Immature natural killer cell (primary cell): ENCODE measurements at places on chromosomes 5 and 9. TPM values are rescaled to one million over a fixed set of nuclear protein-coding genes. Genes with fewer than 3 reads are reported as not detected.

Gene SEC24A
- 3.7 TPM for polyA plus RNA-seq

DNA sequence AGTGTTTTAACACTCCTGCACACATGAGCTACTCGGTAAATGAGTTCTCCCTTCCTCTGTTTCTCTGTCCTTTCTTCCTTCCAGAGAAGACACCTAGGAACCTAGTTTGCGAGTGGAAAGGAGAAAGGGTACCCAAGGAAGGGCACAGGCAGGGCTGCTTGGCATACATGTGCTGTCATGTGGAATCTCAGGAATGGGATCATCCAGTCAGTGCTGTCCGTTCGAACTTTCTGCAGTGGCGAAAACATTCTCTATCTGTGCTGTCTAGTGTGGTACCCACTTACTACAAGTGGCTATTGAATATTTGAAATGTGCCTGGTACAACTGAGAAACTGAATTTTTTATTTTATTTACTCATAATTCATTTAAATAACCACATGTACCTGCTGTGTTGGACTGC, 28.0 kb downstream of the NLN start:
- no peak for DNase-seq

GRCh38 chr9:13107008-13107407, 172.5 kb downstream of the MPDZ start:
- no peak for DNase-seq

Gene ANKRD18B
- polyA plus RNA-seq: not detected

- no peak for DNase-seq
These were observed 30.2 kb downstream of the IQGAP2 start for GRCh38 chr5:76433261-76433660.

Gene WDR55
- 20.2 TPM for polyA plus RNA-seq

Gene PCDHGA4
- not detected for polyA plus RNA-seq

- DNase-seq: no peak
These were observed 19.5 kb downstream of the THBS4 start for GRCh38 chr5:80054682-80055081.

DNA sequence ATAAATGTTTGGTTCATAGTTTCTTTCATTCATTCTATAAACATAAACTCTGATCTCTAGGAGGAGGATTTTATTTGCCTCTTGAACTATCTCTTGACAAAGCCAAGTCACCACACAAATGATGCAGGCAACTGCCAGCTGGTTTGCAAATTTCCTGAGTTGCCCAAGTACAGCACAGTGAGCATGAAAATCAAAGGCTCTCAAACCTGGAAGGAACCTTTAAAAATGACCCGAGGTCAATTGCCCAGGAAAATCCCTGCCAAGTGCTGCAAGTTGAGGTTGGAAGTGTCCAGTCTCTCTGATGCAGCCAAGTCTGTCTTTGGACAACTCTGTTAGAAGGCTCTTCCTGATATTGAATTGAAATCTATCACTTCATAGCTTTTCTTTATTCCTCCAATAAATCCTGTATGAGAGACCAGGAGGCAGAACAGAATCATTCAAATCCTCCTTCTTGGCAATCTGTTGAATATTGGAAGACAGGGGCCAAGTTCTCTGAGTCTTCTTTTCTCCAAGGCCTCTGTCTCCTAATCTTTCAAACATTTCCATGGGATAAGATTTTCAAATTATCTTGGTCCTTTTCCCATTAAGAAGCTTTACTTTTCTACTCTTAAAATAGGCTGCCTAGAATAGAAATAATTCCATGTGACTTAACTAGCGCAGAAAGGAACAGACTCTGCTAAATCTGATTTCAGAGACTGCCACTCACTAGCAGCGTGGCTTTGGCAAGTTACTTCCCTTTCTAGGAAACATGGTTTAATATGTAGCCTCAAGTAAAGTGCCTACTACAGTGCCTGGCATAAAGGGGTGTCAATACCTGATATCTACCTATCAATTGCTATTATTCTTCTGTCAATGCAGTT, 159.2 kb downstream of the SNX18 start:
- no peak for DNase-seq

Gene SPINK14
- not detected for polyA plus RNA-seq

DNA sequence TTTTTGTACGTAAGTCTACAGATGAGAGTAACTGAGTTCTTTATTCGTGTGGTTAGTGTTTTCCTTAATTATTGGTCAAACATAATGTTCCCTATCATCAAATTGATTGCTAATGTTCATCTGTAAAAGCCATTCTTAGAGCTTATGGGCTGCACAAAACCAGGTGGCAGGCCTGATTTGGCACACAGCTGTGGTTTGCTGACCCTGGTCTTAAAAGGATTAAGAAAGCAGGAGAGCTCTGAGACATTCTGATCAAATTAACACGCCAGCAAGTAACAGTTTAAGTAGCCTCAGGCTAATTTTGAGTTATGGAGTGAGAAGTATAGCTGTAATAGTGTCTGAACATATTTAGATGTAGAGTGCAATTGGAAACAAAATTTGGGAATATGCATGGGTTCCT, 63.2 kb downstream of the PRR16 start:
- DNase-seq: no peak

Gene MAPKAP1
- 59.3 TPM for polyA plus RNA-seq

Gene OR1Q1
- not detected for polyA plus RNA-seq

DNA sequence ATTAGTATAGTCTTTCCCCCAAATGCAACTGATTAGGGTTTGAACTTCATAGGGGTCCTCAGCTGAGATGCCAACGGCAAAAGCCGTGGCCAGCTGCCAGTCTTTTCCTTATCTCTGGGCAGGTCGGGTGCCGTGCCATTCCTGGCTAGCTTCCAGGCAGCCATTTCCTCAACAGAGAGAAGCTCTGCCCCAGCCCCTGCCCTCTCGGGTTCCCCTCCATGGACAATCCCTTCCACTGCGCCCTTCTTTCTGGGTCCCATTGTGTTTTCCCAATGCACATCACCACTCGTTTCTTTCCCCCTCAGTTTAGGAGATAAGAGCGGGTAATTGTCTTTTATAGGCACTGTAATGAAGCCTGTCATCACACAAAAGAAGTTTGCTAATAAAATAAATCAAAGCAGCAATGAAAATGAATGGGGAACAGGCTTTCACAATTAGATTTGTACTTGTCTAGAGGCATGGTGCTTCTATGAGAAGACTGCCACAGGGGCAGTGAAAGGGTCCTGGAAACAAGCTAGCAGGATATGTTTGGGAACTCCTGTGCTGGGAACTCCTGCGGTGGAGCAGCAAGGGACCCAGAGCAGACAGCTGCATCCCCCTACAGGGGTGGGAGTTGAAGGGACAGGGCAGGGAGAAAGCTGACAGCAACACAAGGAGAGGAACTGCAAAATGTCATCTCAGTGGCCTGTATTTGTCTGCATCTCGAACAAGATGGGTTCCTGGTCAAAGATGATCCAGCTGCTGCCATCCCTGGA, 48.0 kb upstream of the SAP30L start:
- DNase-seq: no peak

- DNase-seq: no peak
These were observed 142.6 kb upstream of the KLF4 start for GRCh38 chr9:107632216-107632615.

Gene GPR107
- 5.9 TPM for polyA plus RNA-seq

DNA sequence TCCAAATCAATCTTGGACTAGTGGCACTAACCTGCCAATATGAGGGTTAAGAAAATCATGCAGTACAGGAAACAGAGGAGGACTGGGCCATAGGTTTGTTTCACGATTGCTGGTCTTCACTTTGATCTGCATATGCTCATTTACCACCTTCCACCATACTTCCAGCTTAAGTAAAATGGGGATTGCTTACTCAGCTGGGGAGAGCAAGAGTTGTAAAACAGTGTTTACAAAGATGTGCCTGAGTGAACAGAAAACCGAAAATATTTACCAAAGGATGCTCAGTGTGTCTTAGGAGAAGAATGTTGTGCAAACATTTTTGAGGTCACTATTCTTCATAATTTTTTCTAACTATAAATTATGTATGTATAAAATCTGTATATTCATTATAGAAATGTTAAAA, 65.1 kb upstream of the DNAH5 start:
- no peak for DNase-seq

Gene MAN1B1
- polyA plus RNA-seq: 66.1 TPM

- DNase-seq: no peak
These were observed 42.6 kb downstream of the RGS3 start for GRCh38 chr9:113506090-113506589.

Gene KIF12
- not detected for polyA plus RNA-seq

DNA sequence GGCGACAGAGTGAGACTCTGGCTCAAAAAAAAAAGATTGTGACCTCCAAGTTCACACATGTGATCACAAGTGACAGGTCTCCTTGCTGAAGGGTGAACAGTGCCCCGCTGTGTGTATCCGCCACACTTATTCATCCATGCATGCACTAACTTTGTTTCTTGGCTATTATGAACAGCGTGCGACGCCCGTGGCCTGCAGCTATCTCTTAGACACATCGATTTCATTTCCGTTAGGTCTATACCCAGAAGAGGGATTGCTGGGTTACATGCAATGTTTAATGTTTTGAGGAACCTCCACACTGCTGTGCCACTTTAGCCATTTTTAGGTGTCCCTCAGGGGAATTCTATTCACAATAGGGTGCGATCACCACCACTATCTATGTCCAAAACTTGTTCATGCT, 12.1 kb upstream of the EGFL7 start:
- DNase-seq: no peak

Gene IL13
- polyA plus RNA-seq: not detected

GRCh38 chr9:22131817-22132216, 122.7 kb upstream of the CDKN2B start:
- no peak for DNase-seq

Gene PCDHB9
- polyA plus RNA-seq: not detected

DNA sequence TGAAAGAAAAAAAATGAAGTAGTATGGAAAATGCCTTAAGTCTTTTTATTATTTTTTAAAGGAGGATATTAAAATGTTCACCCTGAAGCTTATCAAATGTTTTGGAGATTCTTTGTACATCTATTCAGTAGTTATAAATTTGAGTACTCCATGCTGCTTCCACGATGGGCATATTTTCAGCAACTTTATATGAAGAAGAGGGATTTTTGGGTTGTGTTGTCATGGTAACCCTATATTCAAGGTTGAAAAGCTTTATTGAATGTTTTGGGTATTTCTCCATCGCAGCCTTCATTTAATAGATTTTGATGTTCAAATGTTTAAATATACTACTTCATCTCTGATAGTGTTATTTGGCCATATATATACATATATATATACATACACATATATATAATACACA, 557.5 kb downstream of the CAAP1 start:
- DNase-seq: no peak

- DNase-seq: no peak
These were observed 94.9 kb upstream of the DAB2 start for GRCh38 chr5:39519566-39520231.

DNA sequence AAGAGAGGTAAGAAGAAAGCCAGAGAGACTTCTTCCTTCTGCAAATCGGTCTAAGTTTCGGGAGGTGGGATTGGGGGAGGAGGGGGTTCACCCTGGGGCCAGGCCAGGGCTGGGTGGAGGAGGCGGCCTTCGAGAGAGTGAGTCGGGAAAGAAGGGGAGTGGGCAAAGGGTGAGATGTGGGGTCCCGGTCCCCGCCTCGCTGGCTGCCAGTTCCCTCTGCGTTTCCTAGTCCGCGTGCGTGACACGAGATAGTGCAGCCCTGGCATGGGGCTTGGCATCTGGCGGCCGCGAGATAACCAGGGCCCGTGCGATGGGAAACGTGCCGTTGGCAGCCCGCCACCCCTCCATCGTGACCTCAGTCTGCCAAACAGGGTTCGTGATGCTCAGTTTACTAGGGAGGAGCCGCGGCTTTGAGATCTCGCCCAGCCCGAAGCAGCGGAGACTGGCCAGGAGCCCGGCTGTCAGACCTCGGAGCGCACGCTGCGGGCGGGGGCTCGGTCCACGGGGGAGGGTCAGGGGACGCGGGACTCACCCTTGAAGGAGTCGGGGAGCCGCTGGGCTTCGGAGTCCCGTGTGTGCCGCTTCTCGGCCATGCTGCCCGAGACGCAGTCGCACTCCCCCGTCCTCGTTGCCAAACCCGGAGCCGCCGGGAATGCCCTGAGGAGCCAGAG, at the start of gene STOM:
STOM (minus strand) TSS at position 656 of the 671 bp plus-strand sequence; CDS start at position 593, 63 bp downstream.
- no peak for DNase-seq
